ENCODE measurements at places on chromosomes 11 and 22.

DNA sequence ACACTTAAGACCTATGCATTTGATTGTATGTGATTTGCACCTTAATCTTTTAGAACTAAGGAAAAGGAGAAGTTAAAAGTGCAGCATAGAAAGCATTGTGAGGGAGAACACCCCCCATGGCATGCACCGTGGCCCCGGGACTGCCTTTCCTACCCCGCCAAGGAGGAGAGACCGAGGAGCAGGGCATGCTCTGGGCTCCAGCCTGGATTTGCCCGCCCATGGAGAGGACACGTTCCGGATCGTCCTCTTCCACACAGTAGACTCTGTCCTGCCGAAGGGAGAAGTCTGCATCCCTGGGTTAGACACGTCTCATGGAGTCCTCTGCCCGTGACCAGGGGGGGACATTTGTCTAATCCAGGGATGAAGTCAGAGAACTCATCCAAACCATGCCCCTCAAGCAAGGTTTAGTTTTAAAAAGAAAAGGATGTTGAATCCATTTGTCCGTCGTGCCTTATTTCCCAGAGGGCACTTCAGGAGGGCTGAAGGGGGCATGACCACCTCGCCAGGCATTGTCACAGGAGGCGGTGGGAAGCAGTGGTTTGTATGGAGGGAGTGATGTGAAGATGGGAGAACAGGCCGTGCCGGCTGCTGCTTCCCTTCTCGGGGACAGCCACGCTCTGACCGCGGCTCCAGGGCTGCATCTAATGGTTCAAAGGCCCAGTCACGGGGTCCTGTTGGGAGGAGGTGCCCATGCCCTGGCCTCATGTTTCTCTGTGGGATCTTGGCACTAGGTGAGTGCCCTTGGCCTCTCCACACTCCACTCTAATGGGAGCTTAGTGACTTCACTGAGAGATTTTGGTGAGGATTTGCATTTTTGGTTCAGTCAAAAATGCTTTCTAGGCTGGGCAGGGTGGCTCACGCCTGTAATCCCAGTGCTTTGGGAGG, 66.2 kb upstream of the GAL start:
- no peak for DNase-seq

DNA sequence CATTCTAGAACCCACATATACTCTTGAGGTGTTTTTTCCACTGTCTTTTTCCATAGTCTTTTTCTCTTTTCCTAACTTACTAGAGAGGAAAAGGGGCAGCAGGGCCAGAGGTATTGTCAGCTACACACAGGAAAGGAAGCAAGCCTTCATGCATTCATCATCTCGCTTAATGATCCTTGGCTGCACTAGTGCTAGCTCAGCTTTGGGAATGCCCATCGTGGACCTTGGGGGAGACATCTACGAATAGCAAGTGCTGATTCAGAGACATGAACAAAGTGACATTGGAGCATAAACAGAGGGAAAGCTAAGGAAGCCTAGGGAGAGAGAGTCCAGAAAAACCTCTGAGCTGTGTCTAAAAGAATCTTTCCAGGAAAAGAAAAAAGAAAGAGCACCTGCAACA, 466.3 kb upstream of the ARHGAP42 start:
- no peak for DNase-seq

DNA sequence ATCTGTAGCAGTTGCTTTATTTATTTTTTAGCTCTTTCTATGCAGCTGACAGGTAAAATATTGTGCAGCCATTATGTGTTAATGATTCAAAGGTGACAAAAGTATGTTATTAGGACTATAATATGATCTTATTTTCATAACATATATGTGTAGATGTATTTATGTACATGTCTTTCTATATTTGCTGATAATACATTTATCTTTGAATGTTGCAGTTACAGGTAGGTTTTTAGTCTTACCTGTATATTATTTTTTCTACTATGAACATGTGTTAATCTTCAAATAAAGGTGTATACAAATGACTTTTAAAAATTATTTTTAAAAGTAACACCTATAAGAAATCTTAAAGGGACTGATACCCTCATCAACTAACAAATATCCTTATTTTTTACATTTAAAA, 33.6 kb downstream of the FAR1 start:
- DNase-seq = no peak

- DNase-seq = no peak
Measured at GRCh38 chr11:100004541-100004940, 682.5 kb upstream of the ARHGAP42 start.

DNA sequence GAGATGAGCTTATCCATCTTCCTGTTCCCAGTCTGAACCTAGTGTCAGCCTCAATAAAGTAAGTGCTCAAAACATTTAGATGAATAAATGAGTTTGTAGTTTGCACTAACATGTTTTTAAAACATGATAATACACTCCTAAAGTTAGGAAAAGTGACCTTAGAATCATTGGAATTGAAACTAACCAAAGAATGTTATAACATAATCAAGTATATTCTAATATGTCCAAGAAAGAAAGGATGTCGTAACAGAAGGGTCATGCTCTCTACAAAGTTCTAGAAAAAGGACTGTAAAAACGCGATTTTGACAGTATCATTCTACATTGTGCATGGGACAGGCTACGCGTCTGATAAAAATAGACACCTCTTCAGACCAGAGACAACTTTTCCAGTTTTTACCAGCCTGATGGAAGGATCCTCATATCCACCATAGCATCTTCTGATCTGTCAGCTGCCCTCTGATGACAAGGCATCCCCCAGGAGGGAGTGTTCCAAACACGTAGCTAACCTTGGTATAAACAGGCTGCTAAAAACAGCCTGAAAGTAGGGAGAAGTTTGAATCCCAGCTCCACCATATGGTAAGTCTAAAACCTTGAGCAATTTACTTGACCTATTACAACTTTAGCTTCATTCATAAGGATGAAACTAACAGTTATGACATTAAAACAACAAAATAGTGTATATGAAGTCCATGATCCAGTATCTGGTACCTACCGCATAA, 30.2 kb downstream of the CLMP start:
- DNase-seq = no peak

GRCh38 chr11:102476812-102477211, 24.2 kb upstream of the TMEM123 start:
- no peak for DNase-seq

- DNase-seq = no peak
Measured at GRCh38 chr11:9148035-9148434, 56.6 kb upstream of the SCUBE2 start.

DNA sequence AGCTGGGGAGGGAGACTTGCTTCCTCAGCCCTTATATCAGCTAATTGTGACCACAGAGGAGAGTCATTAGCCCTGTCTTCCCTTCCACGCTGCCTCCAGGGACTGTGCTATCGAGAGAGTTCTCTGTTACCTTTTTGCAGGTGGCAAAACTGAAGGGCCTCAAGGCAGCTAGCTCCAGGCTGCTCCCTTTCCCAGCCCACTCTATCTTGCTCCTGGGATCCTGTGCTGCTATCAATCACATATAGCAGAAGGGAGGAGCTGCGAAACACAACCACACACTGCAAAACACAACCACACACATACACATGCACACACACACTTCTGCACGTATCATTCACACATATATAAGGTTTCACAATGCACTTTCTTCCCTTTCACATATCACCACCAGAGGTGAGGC, 205.3 kb upstream of the MTNR1B start:
- DNase-seq = no peak

- DNase-seq = no peak
Measured at GRCh38 chr11:62555464-62556107, 9.0 kb upstream of the AHNAK start.

GRCh38 chr11:57567515-57568329, at the start of gene UBE2L6:
Gene UBE2L6 (minus strand): TSS chr11:57567672. CDS start chr11:57567611, 61 bp downstream.
- peak; percentile 74 for DNase-seq
